IPS DF 6.9 (cell line): ENCODE measurements at places on chromosomes 2 and 18.

- H3K4me3 ChIP-seq, result no peak overlapping the region
- no peaks in the 10 kb centered on the region for H3K4me1 ChIP-seq
- H3K36me3 ChIP-seq, result peaks cover 6% of the 10 kb centered on the region; the same call in 1 of the 2 replicates
- H3K27ac ChIP-seq, result no peak overlapping the region
- H3K27me3 ChIP-seq, result no peaks in the 10 kb centered on the region
These were observed 51.0 kb downstream of the KCNG3 start for GRCh38 chr2:42442774-42443173.

DNA sequence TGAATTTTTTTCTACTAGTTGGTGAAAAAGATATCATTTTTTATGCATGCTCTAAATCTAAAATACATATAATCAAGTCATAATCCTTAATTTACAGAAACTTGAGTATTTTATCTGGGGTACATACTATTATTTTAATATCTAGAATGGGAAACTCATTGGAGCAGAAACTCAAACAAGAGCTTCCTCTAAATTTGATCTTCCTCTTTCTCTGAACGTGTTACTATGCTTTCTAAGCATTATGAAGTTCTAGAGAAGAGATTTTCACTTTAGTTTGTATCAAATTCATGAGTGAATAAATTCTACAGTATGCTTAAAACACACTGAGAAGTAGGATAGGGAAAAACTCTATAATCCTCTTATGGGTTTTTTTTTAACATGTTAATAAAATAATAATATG is 20.6 kb upstream of the SLC38A11 start:
- no peak overlapping the region for H3K4me3 ChIP-seq
- no peaks in the 10 kb centered on the region for H3K4me1 ChIP-seq
- DNase-seq, result no peak
- H3K36me3 ChIP-seq, result no peaks in the 10 kb centered on the region
- H3K27me3 ChIP-seq, result no peaks in the 10 kb centered on the region

DNA sequence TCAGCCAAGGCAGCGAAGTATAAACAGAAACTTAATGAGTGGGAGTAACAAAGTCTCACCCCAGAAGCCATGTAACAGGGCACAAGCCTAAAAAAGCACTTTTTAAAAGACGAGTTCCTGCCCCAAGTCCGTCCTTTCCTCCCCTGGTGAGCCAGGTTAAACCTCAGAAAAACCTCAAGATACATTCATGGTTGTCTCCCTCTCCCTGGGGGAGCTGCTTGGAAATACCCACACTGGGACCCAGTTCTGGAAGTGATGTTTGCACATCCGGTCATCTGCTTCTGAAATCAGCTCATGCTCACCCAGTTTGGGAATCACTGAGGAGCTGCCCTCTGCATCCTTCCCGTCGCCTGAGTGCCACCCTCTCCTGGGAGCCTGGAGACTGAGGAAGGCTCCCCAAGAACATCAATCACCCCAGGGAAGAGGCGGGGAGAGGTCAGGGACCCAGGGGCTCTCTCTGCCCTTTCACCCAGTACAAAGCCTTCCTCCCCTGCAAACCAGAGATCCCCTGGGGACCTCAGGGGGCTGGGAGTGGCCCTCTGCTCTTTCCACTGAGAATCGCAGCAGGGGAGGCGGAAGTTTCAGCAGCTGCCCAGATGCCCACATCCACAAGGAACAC is 150.6 kb upstream of the AGAP1 start:
- no peaks in the 10 kb centered on the region for H3K4me1 ChIP-seq
- H3K36me3 ChIP-seq, result no peaks in the 10 kb centered on the region
- no peak for DNase-seq
- no peaks in the 10 kb centered on the region for H3K27me3 ChIP-seq
- no peak overlapping the region for H3K27ac ChIP-seq

GRCh38 chr2:2127467-2127866 is 203.6 kb downstream of the MYT1L start:
- H3K36me3 ChIP-seq, result no peaks in the 10 kb centered on the region
- H3K4me1 ChIP-seq, result 0 out of 2 replicates have a peak, but pooled peaks cover 2% of the 10 kb centered on the region
- no peaks in the 10 kb centered on the region; the same call in 1 of the 2 replicates for H3K27me3 ChIP-seq
- no peak for DNase-seq
- H3K4me3 ChIP-seq, result no peak overlapping the region
- H3K27ac ChIP-seq, result no peak overlapping the region

DNA sequence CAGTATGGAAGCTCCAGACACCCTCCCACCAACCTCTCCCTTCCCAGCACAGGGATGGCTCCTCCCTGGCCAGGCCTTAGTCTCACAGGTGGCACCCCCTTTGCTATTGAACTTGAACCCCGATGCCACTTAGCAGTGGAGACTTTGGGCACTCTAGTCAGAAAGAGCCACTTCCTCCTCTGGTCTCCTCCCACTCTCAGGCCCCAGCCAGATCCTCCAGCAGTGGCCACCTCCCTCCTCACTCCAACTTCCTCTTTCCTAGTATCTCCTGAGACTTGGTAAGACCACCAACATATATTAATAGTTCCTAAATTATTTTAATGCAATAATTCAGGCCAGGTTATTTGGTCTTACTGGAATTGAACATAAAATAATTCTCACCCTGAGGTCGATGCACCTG is 437.2 kb upstream of the ID2 start:
- H3K27ac ChIP-seq, result no peak overlapping the region
- H3K36me3 ChIP-seq, result no peaks in the 10 kb centered on the region
- no peaks in the 10 kb centered on the region for H3K27me3 ChIP-seq
- H3K4me1 ChIP-seq, result no peaks in the 10 kb centered on the region

DNA sequence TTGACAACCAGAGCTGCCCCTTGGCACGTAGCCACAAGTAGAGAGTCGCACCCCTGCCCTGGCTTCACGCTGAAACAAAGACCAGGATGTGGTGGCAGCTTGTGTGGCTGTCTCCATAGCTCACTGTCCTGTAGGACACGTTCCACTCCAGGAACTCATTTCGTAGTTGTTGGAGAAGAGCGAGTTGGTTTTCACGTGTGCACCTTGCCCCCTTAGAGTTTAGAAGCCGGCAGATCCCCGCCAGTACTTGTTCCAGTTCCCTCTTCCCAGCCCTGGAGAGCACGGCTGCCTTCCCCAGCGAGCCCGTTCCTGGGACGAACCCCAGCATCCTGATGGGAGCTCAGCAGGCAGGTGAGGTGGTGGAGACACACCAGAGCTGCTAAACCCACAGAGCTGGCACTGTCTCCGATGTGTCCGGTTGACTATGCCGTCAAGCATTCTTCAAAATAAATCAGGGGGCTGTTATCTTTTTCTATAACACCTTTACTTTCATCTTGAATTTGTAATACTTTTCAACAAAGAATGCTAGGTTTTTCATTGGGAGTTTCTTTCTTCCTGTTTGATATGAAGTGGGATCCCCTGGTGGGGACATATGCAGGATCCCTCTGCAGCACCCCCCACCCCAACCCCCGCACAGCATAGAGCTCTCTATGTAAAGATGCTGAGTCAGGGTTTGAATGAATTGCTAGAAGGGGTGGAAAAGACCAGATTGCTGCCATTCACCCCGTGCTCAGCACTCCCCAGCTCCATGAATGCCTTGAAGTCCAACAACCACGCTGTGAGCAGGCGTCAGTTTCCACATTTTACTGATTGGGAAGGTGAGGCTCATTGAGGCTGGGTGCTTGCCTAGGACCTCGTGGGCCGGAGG is 44.5 kb downstream of the GREB1 start:
- H3K4me1 ChIP-seq, result no peaks in the 10 kb centered on the region; the same call in 1 of the 2 replicates
- DNase-seq, result no peak
- no peak overlapping the region for H3K4me3 ChIP-seq
- no peaks in the 10 kb centered on the region for H3K27me3 ChIP-seq

- H3K27me3 ChIP-seq, result no peaks in the 10 kb centered on the region
- DNase-seq, result no peak
- H3K4me3 ChIP-seq, result no peak overlapping the region
- no peaks in the 10 kb centered on the region for H3K4me1 ChIP-seq
- H3K27ac ChIP-seq, result no peak overlapping the region
- no peaks in the 10 kb centered on the region for H3K36me3 ChIP-seq
These were observed 35.5 kb downstream of the TMEFF2 start for GRCh38 chr2:192159208-192159607.

DNA sequence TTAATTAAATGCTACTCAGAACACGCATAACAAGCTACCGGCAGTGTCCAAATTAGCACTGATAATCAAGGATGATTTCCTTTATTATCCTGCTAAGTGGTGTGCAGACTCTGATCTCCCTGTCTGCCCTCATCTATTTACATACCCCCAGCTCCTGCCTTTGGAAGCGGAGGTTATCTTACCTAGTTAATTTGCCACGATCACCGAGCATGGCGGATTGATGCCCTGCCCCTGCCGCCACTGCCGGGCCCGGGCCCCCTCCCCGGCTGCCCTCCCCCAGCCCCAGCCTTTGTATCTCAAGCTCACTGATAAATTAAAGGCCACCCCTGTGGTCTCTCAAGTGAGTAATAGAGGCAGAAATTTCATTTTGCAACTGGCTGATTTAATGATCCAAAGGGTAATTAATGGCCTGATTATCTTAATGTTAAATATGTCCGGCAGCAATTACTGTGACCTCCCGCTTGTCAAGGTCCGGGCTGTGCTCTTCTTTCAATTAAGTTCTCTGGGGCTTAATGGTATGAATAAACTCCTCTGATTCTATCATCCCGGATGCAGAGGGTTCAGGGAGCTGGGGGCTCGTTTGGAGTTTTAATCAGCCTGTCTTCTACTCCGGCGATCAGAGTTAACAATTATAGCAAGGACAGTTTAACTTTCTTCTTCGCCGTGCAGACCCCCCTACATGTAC is 113.4 kb downstream of the GBX2 start:
- no peaks in the 10 kb centered on the region for H3K36me3 ChIP-seq
- no peak for DNase-seq

- DNase-seq, result no peak
- no peaks in the 10 kb centered on the region for H3K36me3 ChIP-seq
- no peaks in the 10 kb centered on the region for H3K27me3 ChIP-seq
- H3K27ac ChIP-seq, result no peak overlapping the region
- no peaks in the 10 kb centered on the region for H3K4me1 ChIP-seq
- H3K4me3 ChIP-seq, result no peak overlapping the region
These were observed 64.1 kb upstream of the SPHKAP start for GRCh38 chr2:228245601-228246000.

GRCh38 chr2:14930441-14930840 is 297.9 kb downstream of the LRATD1 start:
- no peaks in the 10 kb centered on the region for H3K27me3 ChIP-seq
- H3K27ac ChIP-seq, result no peak overlapping the region
- DNase-seq, result no peak
- no peaks in the 10 kb centered on the region for H3K36me3 ChIP-seq
- H3K4me1 ChIP-seq, result no peaks in the 10 kb centered on the region

GRCh38 chr18:50509012-50509411 is 50.9 kb upstream of the MAPK4 start:
- no peaks in the 10 kb centered on the region for H3K36me3 ChIP-seq
- DNase-seq, result no peak
- no peaks in the 10 kb centered on the region for H3K27me3 ChIP-seq
- no peak overlapping the region for H3K4me3 ChIP-seq

- no peak for DNase-seq
- no peak overlapping the region for H3K27ac ChIP-seq
- no peaks in the 10 kb centered on the region for H3K27me3 ChIP-seq
- H3K4me3 ChIP-seq, result no peak overlapping the region
- H3K36me3 ChIP-seq, result no peaks in the 10 kb centered on the region
These were observed 65.2 kb downstream of the PLEKHM3 start for GRCh38 chr2:207960090-207960489.

DNA sequence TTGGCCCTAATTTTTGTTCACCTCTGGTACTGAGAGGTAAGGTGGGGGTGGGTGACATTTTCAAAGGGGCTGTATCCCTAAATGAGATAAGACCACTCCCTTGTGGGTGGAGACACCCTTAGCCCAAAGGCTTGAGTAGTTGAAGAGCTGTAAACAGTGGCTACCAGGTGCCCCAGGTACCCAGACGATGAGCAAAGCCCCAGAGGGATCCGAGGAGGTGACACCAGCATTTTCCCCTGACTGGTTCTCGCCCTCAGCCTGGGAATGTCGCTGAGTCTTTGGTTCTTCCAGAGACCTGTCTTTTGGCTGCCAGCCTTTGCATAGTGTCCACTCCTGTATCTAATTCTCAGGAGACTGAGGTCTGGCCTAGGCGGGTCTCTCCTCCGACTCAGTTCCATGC is 36.5 kb downstream of the RRM2 start:
- no peak overlapping the region for H3K4me3 ChIP-seq
- DNase-seq, result no peak
- no peaks in the 10 kb centered on the region for H3K27me3 ChIP-seq
- H3K36me3 ChIP-seq, result no peaks in the 10 kb centered on the region; the same call in 1 of the 2 replicates
- no peak overlapping the region for H3K27ac ChIP-seq
- no peaks in the 10 kb centered on the region for H3K4me1 ChIP-seq

GRCh38 chr18:63443829-63444228 is 21.6 kb upstream of the VPS4B start:
- no peak for DNase-seq
- no peaks in the 10 kb centered on the region for H3K27me3 ChIP-seq
- no peaks in the 10 kb centered on the region for H3K36me3 ChIP-seq
- no peak overlapping the region for H3K27ac ChIP-seq
- no peaks in the 10 kb centered on the region for H3K4me1 ChIP-seq

DNA sequence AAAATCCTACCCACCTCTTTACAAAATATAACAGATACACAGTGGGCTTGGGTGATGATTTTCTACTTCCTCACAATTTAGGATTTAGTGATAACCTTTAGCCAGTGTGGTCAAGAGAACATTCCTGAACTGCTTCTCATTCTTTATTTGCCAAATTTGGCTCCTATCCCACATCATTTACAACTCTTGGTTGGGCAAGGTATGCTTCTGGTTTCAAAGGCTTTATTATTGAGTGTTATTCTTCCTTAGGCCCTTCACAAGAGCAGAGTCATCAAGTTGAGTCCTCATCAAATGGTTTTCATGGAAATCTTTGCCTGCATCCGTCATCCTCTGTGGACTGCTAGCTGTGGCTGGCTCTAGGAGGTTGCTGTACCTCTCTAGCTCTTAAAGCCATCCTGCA is 472.0 kb upstream of the ETAA1 start:
- H3K27ac ChIP-seq, result no peak overlapping the region
- H3K27me3 ChIP-seq, result no peaks in the 10 kb centered on the region
- no peak overlapping the region for H3K4me3 ChIP-seq
- no peaks in the 10 kb centered on the region for H3K4me1 ChIP-seq
- H3K36me3 ChIP-seq, result no peaks in the 10 kb centered on the region

GRCh38 chr2:240247241-240247867 is 106.9 kb upstream of the OTOS start:
- H3K27ac ChIP-seq, result no peak overlapping the region
- H3K36me3 ChIP-seq, result no peaks in the 10 kb centered on the region
- H3K4me3 ChIP-seq, result no peak overlapping the region
- DNase-seq, result no peak
- H3K4me1 ChIP-seq, result peaks cover 2% of the 10 kb centered on the region
- no peaks in the 10 kb centered on the region for H3K27me3 ChIP-seq
